ENCODE measurements at places on chromosomes 1 and 21. TPM values are rescaled to one million over a fixed set of nuclear protein-coding genes. Genes with fewer than 3 reads are reported as not detected.

Gene AVPR1B
- total RNA-seq = not detected

Gene NHLH1
- total RNA-seq = not detected

Gene KIF21B
- 2.5 TPM for total RNA-seq

Gene EPHA10
- total RNA-seq = 0.83 TPM

Gene TDRD5
- total RNA-seq = not detected

Gene TMEM82
- not detected for total RNA-seq

Gene SPRR2G
- total RNA-seq = not detected

Gene SLC37A1
- 5.4 TPM for total RNA-seq

Gene GBP4
- 4.3 TPM for total RNA-seq

Gene CFHR2
- not detected for total RNA-seq

Gene MRPS21
- 46.6 TPM for total RNA-seq

Gene OR2T10
- not detected for total RNA-seq

Gene TTC24
- not detected for total RNA-seq

Gene ZSCAN20
- 8.0 TPM for total RNA-seq

Gene TFB2M
- 12.9 TPM for total RNA-seq

Gene MYBPH
- not detected for total RNA-seq

Gene SLC5A9
- not detected for total RNA-seq

Gene KIF17
- total RNA-seq = 4.4 TPM

Gene SPRR1B
- total RNA-seq = not detected

Gene MAB21L3
- 0.17 TPM for total RNA-seq

Gene OLIG2
- total RNA-seq = not detected

Gene PGLYRP4
- not detected for total RNA-seq

Gene TDRD10
- 2.3 TPM for total RNA-seq

Gene CLCA1
- total RNA-seq = not detected

Data from esophagus muscularis mucosa (tissue), 4 donors.